ENCODE measurements at places on chromosomes 6 and 20. TPM values are rescaled to one million over a fixed set of nuclear protein-coding genes. Genes with fewer than 3 reads are reported as not detected.

Gene CLPSL1
- total RNA-seq, result not detected

Gene SH3BGRL2
- total RNA-seq, result not detected

- DNase-seq, result no peak
Measured at GRCh38 chr6:104595311-104595820, 264.4 kb downstream of the HACE1 start.

GRCh38 chr6:166650824-166651807, 24.1 kb upstream of the RPS6KA2 start:
- no peak for DNase-seq

- no peak for DNase-seq
Measured at GRCh38 chr6:105618247-105618646, 215.4 kb upstream of the PREP start.

GRCh38 chr20:20594171-20594530, 118.3 kb downstream of the RALGAPA2 start:
- no peak for DNase-seq

DNA sequence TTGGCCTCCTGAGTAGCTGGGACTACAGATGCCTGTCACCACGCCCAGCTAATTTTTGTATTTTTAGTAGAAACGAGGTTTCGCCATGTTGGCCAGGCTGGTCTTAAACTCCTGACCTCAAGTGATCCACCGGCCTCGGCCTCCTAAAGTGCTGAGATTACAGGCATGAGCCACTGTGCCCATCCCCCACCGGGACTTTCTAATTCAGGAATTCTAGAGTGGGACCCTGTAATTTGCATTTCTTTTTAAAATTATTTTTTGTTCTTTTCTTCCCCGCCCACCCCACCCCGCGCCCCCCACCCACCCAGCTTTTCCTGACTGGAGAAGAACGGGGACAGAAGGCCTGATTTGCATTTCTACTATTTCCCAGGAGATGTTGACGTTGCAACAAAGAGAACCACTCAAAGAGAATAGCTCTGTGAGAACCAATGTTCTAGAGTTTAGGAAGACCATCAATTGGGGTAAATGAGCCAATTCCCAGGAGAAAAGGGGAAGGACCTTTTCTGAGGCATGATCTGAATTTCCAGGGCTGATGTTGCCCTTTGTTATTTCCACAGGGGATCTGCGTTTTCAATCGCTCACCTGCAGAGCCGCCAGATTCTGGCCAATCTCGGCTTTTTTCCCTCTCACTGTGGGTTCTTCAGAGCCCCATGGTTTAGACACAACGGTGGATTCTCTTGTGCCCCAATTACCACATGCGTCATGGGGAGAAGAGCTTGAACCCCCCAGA, 33.2 kb upstream of the TFAP2C start:
- DNase-seq, result no peak

DNA sequence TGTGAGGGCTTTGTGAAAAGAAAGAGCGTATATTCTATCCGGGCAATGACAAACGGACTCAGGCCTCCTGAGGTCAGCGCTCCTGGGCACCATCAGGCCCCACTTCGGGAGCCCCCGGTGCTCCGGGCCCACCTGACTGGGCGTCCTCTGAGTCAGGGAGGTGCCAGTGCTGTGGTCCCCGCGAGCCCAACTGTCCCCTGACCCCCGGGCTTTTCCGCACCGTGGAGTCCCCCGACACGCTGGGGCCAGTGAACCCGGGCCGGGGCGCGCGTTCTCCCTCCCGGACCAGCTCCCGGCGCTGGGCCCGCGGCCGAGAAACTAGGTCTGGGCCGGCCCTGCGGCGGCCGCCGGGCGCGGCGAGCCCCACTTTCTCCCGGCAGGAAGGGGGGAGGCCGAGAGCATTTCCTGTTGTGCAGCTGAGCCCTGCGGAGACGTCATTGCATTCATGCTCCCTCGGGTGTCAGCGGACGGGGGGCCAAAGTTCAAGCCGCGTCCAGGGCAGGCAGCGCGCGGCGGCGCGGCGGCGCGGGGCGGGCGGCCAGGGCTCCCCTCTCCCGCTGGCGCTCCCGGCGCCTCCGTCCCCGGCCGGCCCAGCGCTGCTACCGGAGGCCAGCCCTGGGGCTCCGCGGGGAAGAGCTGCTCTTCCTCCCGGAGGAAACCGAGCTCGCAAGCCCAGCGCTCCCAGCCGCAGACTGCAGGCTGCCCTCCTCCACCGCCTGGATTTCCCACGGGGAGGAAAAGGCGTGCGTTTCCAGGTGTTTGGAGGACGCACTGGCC, 18.3 kb downstream of the HIVEP2 start:
- peak; percentile 69 for DNase-seq

GRCh38 chr6:134331256-134331655, 13.3 kb upstream of the SGK1 start:
- DNase-seq, result no peak

GRCh38 chr6:36094753-36095496, 35.4 kb upstream of the MAPK13 start:
- peak; percentile 66 for DNase-seq

GRCh38 chr6:145042559-145042958, 692.8 kb downstream of the EPM2A start:
- DNase-seq, result no peak

Measured in activated T-helper 2 cell treated with anti-CD3 and anti-CD28 coated beads, Interferon-gamma antibody, Interleukin-2, Interleukin-4, amounts not matched to agents 10 μg/mL and 5 μg/mL and 100 μg/mL, durations not matched to agents 14 hours and 24 hours and 36 hours (primary cell).